Chondrocyte (in vitro differentiated cells): ENCODE measurements at places on chromosomes 1 and 21. TPM values are rescaled to one million over a fixed set of nuclear protein-coding genes. Genes with fewer than 3 reads are reported as not detected.
A peak's percentile ranks its signal among the peaks of the same experiment; 100 is the strongest.

The KPRP gene
- not detected in 3 replicates for total RNA-seq

The IFI44 gene
- 6.6 to 35.4 TPM (median 7.4 TPM) in 3 replicates for total RNA-seq

The OR2T35 gene
- total RNA-seq, result not detected in 3 replicates

The CLEC20A gene
- total RNA-seq, result not detected in 3 replicates

The VASH2 gene
- total RNA-seq, result 2.3 to 2.8 TPM (median 2.8 TPM) in 3 replicates

GRCh38 chr1:88228114-88228513 lies 456.0 kb upstream of the PKN2 start:
- DNase-seq, result no peak
- no peaks in the 10 kb centered on the region for H3K4me1 ChIP-seq
- H3K27me3 ChIP-seq, result peaks cover 4% of the 10 kb centered on the region

DNA sequence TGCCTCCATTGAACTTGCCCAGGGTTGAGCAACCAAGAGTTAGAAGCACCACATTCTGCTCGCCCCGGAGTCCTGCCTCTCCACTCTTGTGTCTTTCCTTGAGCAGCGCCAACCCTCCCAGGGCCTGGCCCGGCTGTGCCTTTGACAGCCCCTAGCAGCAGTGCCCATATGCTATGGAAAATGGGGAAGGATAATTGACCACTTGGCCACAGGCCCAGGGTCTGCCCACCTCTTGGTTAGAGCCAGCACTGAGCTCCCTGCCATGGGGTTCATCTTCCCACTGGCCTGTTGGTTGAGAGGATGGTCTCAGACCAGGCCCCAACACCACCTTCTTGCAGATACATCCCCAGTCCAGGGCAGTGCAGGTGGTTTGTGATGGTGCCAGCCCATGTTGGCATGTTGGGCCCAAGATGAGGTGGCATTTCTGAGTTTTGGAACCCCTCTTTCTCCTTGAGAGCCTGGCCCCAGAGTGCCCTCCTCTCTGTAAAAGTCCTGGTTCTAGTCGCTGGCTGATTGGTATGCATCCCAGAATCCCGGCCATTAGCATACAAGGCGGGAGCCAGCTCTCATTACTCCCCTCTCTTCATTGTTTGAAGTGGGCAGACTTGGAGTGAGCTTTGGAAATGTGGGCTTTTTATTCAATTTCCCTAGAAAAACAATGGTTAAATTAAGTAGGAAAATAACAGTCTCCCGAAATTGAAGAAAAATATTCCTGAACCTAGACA lies 7.6 kb downstream of the ARHGEF10L start:
- H3K27ac ChIP-seq, result peak overlapping the region; percentile 61
- DNase-seq, result no peak
- no peaks in the 10 kb centered on the region for H3K27me3 ChIP-seq
- H3K36me3 ChIP-seq, result no peaks in the 10 kb centered on the region
- H3K4me1 ChIP-seq, result peaks cover 52% of the 10 kb centered on the region

- H3K4me3 ChIP-seq, result no peak overlapping the region
- peak; percentile 79 for DNase-seq
- peaks cover 26% of the 10 kb centered on the region for H3K27me3 ChIP-seq
- no peak overlapping the region for H3K27ac ChIP-seq
Observed at GRCh38 chr21:42375506-42375905, 9.2 kb upstream of the TFF1 start.

- H3K4me1 ChIP-seq, result no peaks in the 10 kb centered on the region
- H3K27me3 ChIP-seq, result peaks cover 1% of the 10 kb centered on the region
- no peaks in the 10 kb centered on the region for H3K36me3 ChIP-seq
- no peak for DNase-seq
- no peak overlapping the region for H3K4me3 ChIP-seq
- no peak overlapping the region for H3K27ac ChIP-seq
Observed at GRCh38 chr1:94002046-94002787, 93.0 kb upstream of the GCLM start.

DNA sequence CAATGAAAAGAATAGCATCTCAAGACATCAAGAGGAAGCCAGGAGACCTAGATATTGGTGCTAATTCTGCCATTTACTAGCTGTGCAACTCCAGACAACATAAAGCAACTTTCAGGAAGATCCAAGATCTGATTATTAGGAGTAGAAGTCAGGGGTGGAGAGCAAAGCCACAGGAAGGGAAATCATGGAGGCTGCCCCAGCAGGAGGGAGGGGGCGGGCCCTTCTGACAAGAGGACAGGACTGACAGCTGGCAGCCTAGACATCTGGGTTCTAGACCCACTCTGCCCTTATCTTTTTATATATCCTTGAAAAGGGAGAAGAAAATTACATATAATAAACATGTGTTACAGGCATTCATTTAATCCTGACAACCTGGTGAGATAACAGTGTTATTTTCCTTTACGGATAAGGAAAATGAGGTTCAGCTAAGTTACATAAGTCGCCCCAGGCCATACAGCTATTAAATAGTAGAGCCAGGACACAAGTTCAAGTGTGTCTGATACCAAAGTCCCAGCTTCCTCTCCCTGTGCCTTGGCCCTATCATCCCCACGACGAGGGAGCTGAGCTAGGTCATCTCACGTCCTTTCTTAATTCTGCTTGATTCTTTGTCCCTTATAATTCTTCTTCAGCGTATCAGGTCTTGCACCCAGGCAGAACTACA lies 46.6 kb downstream of the ARHGEF11 start:
- H3K27me3 ChIP-seq, result no peaks in the 10 kb centered on the region
- H3K27ac ChIP-seq, result no peak overlapping the region
- no peaks in the 10 kb centered on the region for H3K36me3 ChIP-seq
- peaks cover 5% of the 10 kb centered on the region for H3K4me1 ChIP-seq
- no peak for DNase-seq

GRCh38 chr1:3052501-3052900 lies 16.5 kb upstream of the PRDM16 start:
- H3K27ac ChIP-seq, result no peak overlapping the region
- no peaks in the 10 kb centered on the region for H3K4me1 ChIP-seq
- no peak overlapping the region for H3K4me3 ChIP-seq
- H3K27me3 ChIP-seq, result peaks cover 51% of the 10 kb centered on the region
- no peaks in the 10 kb centered on the region for H3K36me3 ChIP-seq
- peak; percentile 72 for DNase-seq

DNA sequence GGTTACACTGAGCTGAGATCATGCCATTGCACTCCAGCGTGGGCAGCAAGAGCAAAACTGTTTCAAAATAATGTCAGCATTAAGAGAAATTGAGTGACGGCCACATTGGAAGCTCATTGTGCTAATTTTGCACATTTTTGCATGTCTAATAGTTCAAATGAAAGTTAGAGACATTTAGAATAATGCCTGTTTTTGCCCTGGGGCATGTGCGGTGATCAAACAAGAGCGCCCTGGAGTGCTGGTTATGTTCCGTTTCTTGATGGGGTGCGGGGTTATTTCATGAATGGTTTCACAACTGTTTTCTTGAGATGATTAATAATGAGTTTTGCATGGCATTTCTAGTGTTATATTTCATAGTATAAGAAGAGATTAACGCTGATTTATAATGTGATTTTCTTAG lies 13.1 kb downstream of the OR2T11 start:
- no peaks in the 10 kb centered on the region for H3K4me1 ChIP-seq
- H3K4me3 ChIP-seq, result no peak overlapping the region
- DNase-seq, result no peak
- H3K36me3 ChIP-seq, result no peaks in the 10 kb centered on the region

DNA sequence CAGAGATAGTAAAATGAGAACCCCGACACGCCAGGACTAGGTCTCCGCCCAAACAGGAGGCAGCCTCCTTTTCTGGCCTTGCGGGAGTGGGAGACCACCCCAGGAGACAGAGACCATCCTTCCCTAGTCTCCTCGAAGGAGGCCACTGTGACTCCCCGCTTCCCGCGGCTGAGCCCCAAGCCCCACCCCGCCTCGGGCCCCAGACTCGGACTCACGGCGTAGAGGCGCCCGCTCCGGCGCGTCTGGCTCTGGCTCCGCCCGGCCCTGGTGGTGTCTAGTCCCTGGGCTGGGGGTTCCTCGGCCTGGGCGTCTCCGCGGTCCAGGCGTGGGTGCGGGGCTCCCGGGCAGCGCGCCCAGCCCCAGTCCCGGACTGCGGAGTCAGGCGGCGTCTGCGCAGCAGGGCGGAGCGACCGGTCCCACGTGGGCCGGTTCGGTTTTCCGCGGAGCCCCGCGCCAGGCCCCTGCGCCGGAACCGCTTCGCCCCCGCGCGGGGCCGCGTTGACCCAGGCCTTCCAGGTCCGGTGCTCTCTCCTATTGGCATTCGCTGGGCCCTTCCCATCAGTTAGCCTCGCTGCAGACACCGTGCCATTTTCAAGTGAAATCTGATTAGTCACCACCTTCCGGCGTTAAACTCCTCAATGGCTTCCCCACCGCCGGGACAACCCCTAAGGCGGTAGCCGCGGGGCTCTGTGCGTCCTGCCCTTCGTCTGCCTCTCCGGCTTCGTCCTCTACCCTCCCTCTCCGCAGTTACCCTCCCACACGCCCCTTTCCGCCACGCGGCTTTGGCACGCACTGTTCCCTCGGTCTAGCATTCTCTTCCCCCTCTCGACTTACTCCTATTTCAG lies at the start of gene C1orf216:
C1orf216 (minus strand) TSS at position 393 of the 845 bp plus-strand sequence. CDS start 2,563 bp downstream, outside the sequence.
- peak within 1 kb of the TSS; percentile 96 for H3K27ac ChIP-seq
- peak within 1 kb of the TSS; percentile 84 for H3K4me3 ChIP-seq
- no peaks in the 10 kb centered on the region for H3K27me3 ChIP-seq
- H3K4me1 ChIP-seq, result peaks cover 41% of the 10 kb centered on the region
- DNase-seq, result no peak

DNA sequence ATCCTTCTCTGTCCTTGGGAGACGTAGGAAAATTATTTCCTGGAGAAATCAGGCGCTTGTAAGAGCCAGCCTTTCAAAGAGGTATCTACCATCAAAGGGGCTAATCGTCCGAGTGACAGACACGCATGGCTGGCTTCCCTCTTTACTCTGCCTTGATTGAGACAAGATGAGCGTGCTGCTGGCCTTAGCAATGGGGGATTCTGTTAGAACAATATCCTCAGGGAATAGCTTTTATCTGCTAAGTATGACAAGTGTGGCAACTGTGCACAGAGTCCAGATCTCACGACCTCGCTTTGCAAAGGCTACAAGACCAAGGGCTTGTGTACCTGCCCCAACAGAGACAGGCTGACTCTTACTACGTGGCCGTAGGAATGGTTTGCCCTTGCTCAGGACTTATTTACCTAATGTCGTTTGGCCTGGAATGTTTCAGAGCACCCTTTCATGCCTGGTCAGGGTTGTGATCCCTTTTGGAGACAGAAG lies 417.1 kb downstream of the KIF26B start:
- peaks cover 25% of the 10 kb centered on the region for H3K4me1 ChIP-seq
- no peaks in the 10 kb centered on the region for H3K27me3 ChIP-seq
- peaks cover 2% of the 10 kb centered on the region for H3K36me3 ChIP-seq
- H3K27ac ChIP-seq, result no peak overlapping the region
- DNase-seq, result no peak

GRCh38 chr1:91650764-91651163 lies 150.1 kb downstream of the CDC7 start:
- H3K27ac ChIP-seq, result peak overlapping the region; percentile 90
- H3K4me3 ChIP-seq, result no peak overlapping the region
- no peaks in the 10 kb centered on the region for H3K36me3 ChIP-seq
- DNase-seq, result no peak

- no peak overlapping the region for H3K4me3 ChIP-seq
- DNase-seq, result no peak
- H3K27ac ChIP-seq, result no peak overlapping the region
- H3K4me1 ChIP-seq, result no peaks in the 10 kb centered on the region
- H3K36me3 ChIP-seq, result peaks cover 21% of the 10 kb centered on the region
- no peaks in the 10 kb centered on the region for H3K27me3 ChIP-seq
Observed at GRCh38 chr1:6471970-6472368, 6.0 kb upstream of the TNFRSF25 start.

DNA sequence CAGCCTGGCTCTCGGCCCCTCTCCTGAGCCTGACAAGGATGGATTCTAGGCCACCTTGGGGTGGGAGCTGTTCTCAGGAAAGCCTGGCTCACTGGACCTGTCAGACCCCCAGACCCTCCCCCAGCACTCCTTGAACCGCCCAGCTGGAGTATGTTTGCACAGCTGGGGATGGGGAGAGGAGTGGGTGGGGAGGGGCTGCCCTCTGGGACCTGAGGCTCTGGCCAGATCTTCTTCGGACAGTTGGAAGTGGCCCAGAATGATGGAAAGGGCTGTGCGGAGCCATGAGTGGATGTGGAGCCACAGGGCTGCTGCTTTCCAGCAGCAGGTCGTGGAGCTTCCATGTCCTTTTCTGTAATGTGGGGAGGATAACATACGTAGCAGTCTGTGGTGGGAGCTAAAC lies 43.0 kb upstream of the TRABD2B start:
- H3K4me3 ChIP-seq, result no peak overlapping the region
- H3K36me3 ChIP-seq, result no peaks in the 10 kb centered on the region
- H3K27ac ChIP-seq, result no peak overlapping the region
- DNase-seq, result no peak
- peaks cover 47% of the 10 kb centered on the region for H3K4me1 ChIP-seq
- H3K27me3 ChIP-seq, result peaks cover 2% of the 10 kb centered on the region

DNA sequence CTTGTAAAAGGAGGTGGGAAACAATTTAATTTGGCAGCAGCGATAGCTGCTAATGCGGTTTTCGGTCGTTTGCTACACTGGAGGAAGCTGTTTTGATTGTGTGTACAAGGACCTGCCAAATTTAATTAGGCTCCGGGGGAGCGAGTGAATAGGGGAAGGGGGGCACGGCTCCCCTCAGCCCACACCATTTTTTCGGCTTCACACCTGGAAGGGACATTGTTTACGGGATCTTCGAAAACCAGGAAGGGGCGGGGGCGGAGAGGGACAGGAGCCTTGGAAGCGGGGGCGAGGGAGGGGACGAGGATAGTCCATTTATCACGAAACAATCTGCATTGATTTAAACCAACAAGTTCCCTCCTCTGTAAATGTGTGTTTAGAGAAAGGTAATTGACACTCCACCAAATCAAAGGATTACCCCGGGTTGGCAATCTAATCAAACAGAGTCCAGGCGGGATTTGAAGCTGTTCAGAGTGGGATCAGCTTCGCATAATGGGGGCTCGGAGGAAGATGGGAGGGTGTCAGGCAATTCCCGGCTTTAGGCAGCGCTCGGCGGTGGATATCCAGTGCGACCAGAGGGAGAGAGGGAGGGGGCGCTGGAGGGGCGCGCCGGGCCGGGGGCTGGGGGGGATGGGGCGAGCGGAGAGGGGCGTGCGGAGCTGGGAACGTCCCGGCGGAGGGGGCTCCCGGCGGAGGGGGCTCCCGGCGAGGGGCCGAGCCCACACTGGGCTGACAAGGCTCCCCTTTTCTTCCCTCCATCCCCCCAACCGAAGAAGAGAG lies 9.8 kb downstream of the PAX7 start:
- no peak for DNase-seq
- H3K27me3 ChIP-seq, result peaks cover 87% of the 10 kb centered on the region
- peaks cover 13% of the 10 kb centered on the region for H3K4me1 ChIP-seq
- H3K36me3 ChIP-seq, result no peaks in the 10 kb centered on the region

DNA sequence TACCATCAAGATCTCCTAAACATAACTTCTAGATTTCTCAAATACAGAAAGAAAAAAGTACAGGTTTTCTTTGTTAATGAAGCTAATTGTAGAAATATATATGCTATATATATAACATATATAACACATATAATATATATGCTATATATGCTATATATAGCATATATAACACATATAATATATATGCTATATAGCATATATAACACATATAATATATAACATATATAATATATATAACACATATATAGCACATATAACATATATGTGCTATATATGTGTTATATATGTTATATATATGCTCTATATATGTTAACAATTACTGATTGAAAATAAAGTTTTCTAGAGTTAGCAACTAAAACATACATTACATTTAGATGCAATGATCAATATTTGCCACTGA lies 34.8 kb downstream of the RGS21 start:
- H3K36me3 ChIP-seq, result no peaks in the 10 kb centered on the region
- H3K4me3 ChIP-seq, result no peak overlapping the region
- no peak for DNase-seq
- H3K27ac ChIP-seq, result no peak overlapping the region
- no peaks in the 10 kb centered on the region for H3K4me1 ChIP-seq
- H3K27me3 ChIP-seq, result peaks cover 16% of the 10 kb centered on the region

- H3K27ac ChIP-seq, result no peak overlapping the region
- H3K36me3 ChIP-seq, result no peaks in the 10 kb centered on the region
- no peaks in the 10 kb centered on the region for H3K27me3 ChIP-seq
- no peak for DNase-seq
- no peak overlapping the region for H3K4me3 ChIP-seq
Observed at GRCh38 chr1:37159102-37159501, 124.8 kb upstream of the GRIK3 start.
